Activated CD8-positive, alpha-beta T cell treated with anti-CD3 and anti-CD28 coated beads, Interleukin-2, amount 10 ng/mL, durations not matched to agents 7 days and 5 days (primary cell): ENCODE measurements at places on chromosomes 4 and X. TPM values are rescaled to one million over a fixed set of nuclear protein-coding genes. Genes with fewer than 3 reads are reported as not detected.

Gene MAGEE2
- not detected for total RNA-seq

Gene AIFM1
- 47.6 TPM for total RNA-seq

Gene NOA1
- 21.9 TPM for total RNA-seq

Gene PHEX
- 0.16 TPM for total RNA-seq

Gene PCDH18
- total RNA-seq: not detected

Gene SPANXD
- total RNA-seq: not detected

Gene SPARCL1
- total RNA-seq: not detected

Gene NSG1
- 15.8 TPM for total RNA-seq

Gene SEC31A
- total RNA-seq: 113 TPM

Gene KLHL34
- total RNA-seq: 0.47 TPM

Gene CDS1
- not detected for total RNA-seq

Gene NAP1L2
- total RNA-seq: 0.81 TPM

Gene MAGEB4
- total RNA-seq: not detected

Gene SLC10A4
- total RNA-seq: not detected

Gene P2RY4
- total RNA-seq: 0.45 TPM

Gene CLCN3
- total RNA-seq: 23.4 TPM

Gene GAGE12J
- not detected for total RNA-seq

Gene PLAC1
- not detected for total RNA-seq

Gene TMEM154
- 20.0 TPM for total RNA-seq

Gene DCAF8L2
- total RNA-seq: not detected

Gene PRRG1
- not detected for total RNA-seq

Gene PLAC8
- 193 TPM for total RNA-seq

Gene ADRA2C
- not detected for total RNA-seq

Gene ART3
- not detected for total RNA-seq

Gene GLRA3
- not detected for total RNA-seq

Gene PWWP3B
- total RNA-seq: not detected
